ENCODE measurements at places on chromosomes 5 and 9. TPM values are rescaled to one million over a fixed set of nuclear protein-coding genes. Genes with fewer than 3 reads are reported as not detected.

FAM151B gene
- polyA plus RNA-seq = 2.5 TPM

TICAM2 gene
- polyA plus RNA-seq = 1.9 TPM

LECT2 gene
- 2.1 TPM for polyA plus RNA-seq

SREK1 gene
- polyA plus RNA-seq = 157 TPM

DNA sequence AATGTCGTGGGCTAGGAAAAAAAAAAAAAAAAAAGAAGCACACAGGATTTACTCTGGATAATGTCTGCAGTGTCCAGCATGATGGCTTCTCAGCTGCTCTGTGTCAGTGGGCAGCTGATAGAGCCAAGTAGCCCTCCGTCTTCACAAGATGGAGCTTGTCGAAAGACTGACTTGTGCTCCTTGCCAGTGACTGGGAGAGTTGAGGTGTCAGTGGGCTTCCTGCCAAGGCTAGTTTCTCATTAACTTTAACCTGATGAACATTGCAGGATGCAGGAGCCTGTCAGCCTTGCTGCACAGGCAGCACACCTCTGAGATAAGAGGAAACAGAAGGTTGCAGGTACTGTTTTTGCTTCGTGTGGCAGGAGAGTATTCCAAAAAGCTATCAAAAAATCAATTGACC, 171.4 kb upstream of the SGCD start:
- DNase-seq = peak; percentile 30

DNA sequence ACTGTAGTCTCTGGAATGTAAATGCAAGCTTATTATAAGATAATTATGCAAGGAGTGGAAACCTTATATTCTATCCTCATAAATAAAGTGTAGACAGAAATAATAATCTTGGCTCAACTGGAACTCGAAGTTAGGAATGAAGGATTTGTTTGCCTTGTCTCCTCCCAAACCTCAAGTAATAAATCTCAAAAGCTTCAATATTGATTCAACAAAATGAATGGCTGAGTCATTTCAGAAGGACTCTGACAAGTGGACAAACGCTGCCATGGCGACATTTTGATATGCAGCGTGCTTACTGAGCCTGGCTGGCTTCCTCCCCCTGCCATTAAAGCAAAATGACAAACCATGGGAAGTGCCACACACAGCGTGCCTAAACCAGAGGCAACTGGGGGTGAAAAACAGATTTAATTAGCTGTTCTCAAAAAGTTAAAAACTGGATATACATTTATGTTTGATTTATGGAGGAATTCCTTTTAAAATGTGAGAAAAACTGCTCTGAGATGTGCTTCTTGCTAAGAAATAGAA, 10.5 kb upstream of the ADGRV1 start:
- no peak for DNase-seq

DNA sequence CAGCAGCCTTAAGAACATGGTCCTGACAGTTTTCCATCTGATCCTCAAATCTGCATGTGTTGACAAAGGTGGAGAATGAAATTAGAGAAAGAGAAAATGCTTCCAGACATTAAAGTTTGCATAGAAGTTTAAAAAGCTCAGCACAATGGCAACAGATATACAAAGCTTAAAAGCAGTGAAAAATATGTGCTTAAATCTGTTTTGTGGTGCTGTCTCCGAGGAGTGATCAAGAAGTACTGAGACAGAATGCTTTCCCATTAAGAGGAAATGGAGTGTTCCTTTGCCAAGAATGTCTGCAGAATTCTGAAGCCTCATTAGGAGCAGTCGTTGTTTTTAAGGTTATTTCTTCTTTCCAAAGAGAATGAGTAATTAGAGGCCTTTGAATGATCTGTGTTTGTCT, 131.4 kb downstream of the MCTP1 start:
- DNase-seq = no peak

DNA sequence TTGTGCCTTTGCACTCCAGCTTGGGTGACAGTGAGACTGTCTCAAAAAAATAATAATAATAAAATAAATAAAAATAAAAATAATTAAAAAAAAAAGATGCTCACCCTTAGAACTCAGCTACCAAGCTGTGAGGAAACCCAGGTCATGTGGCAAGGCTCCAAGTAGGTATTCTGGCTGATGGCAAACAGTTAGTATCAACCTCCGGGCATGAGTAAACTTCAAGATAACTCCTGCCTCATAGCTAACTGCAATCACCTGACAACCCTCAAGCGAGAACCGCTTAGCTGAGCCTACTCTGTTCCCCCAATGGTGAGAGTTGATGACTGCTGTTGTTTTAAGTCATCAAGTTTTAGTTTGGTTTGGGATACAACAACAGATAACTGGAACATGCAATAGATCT, 6.1 kb upstream of the SLC44A1 start:
- DNase-seq = no peak

DNA sequence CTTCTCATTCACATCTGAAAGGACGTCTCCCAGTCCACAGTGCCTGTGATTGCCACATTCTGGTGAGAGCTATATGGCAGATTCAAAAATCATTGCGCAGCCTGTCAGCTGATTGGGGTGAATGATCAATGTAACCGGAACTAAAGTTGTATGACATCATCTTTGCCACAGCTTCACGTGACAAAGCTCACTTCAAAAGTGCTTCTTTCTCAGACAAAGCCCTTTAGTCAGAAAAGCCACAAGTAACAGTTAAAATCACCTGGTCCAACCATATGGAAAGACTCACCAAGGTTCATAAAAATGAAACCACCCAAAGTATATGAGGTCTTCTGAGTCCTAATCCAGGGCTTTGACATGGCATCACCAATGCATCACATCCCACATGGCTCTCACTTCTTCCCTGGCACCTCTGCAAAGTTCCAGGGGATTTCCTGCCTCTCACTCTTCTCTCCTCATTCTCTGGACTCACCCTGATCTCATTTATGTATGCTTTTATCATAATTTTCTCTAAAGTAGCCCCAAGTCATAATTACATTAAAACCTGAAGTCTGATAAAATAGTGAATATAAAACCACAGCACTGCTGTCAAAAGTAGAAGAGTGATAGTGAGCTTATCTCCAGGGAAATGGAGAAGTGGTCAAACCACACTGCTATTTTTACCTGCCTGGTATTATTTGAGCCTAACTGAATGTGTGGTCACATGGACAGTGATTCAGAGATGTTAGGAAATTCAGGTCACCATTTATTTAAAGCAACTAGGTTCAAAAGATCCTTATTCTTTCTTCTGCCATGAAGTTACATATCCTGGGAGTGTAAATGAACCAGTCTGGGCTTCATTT, 193.1 kb upstream of the PTGER4 start:
- no peak for DNase-seq

DNA sequence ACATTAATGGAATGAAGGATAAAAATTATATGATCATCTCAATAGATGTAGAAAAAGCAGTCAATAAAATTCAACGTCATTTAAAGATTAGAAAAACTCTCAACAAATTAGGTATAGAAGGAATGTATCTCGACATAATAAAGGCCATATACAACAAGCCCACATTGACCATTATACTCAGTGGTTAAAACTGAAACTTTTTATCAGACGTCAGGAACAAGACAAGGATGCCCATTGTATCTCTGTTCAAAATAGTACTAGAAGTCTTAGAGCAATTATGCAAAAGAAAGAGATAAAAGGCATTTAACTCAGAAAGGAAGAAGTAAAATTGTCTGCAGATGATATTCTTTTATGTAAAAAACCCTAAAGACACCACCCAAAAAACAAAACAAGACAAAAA, 40.8 kb downstream of the C9 start:
- DNase-seq = no peak
